ENCODE measurements at places on chromosomes 5 and 9. TPM values are rescaled to one million over a fixed set of nuclear protein-coding genes. Genes with fewer than 3 reads are reported as not detected.

- no peak for DNase-seq
Observed at GRCh38 chr9:88966894-88967676, 24.2 kb upstream of the S1PR3 start.

- no peak for DNase-seq
Observed at GRCh38 chr5:25763781-25764180, 1119.0 kb upstream of the CDH10 start.

DNA sequence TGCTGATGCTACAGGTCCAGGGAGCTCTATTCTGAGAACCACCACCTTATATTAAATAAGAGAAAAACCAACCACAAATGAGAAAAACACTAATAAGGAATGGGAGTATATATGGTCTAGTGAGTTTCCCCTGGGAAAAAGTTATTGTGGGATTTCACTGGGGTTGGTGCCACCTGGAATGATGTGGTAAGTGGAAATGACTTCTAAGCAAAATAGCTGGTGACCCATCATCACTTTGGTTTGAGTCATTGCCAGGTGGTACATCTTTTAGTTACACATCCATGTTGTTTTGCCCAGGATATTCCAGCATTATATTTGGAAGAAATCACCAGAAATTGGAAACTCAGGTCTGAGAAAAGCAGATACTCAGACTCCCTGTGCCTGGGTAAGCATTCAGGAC, 437.3 kb downstream of the DTWD2 start:
- DNase-seq: no peak

GRCh38 chr5:43555895-43556606, 826 bp downstream of the PAIP1 start:
- DNase-seq: peak; percentile 37

GRCh38 chr9:652914-653313, 188.6 kb upstream of the DMRT1 start:
- DNase-seq: peak; percentile 25

DNA sequence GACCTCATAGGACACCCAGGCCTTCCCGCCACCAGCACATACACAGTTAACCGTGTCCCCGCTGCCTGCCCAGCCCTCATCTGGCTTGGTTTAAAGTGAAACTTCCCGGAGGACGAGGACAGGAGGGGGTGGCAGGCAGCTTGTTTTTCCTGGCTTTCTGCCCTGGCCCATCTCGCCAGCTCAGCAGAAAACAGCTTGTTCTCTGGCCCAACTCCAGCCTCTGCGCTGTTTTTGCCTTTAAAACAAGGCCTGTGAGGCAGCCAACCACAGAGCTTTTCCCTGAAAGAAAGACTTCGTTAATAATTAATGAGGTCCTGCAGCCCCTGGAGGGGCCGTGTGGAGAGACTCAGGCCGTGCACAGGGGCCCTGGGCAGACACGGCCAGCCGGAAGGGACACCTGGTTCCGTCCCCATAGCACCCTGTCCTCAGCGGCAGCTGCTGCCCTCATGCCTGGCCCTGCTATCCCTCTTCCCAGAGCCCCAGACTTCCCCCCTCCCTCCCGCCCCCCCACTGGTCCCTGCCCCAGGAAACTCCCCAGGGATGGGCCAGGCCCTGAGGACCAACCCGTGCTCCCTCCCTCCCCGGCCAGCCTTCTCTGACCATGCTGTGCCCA, 108.7 kb downstream of the RXRA start:
- peak; percentile 99 for DNase-seq

DNA sequence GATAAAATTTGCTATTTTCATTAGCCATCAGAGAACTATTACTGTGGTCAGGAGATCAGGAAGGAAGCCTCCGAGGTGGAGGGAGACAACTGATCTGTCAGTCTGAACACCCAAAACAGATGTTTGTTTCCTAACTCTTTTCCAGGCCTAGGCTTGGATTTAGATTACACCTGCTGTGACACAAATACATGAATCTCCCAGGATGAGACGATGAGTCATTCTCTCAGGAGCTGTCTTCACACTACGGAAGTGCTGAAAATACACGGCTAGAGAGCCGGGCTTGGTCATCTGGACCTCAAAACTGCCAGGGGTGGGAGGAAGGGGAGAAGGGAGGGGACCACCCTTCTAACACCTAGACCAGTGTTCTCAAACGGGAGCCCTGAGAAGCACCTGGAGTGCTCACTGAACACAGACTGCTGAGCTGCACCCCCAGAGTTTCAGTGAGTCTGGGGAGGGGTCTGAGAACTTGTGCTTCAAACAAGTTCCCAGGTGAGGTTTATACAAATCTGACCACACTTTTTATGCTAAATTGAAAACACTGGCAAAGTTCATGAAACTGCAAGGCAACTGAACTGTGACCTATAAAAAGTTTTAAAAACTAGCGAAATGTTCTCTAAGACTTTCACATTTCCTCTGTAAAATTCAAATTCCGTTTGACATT, 80.3 kb upstream of the EQTN start:
- no peak for DNase-seq

DNA sequence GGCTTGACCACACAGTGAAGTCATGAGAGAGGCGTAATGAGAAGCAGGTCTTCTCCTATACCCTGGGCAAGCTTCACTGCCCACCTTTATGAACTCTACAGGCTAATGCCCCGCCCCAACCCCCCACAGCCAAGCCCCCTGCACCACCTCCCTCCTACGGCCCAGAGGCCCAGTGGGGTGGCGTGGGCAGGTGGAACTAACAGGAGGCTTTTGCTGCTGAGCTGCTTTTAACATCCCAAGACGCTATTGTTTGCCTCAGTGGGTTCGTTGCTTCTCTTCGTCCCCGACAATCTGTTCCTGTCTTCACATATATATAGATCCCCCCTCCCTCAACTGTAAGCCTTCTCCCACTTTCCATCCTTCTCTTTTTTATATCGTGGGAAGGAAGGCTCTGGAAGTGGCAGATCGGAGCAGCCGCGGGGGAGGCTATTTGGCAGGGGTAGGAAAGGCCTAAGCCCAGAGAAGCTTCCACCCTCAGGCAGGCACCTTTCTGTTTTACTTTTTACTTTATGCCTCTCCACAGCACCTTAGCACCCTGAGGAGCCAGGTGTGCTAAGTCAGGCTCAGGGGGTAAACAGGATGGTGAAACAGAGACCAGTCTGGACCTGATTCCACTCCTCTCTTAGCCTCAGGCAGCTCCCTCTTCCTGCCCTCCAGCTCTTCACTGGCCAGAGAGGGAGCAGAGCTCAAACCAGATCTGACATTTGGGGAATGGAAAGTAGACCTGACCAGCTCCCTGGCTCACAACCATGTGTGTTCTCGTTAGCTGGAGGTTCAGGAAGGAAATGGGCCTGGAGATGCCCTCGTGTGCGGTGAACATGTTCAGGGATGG, 26.5 kb downstream of the CD74 start:
- DNase-seq: no peak

DNA sequence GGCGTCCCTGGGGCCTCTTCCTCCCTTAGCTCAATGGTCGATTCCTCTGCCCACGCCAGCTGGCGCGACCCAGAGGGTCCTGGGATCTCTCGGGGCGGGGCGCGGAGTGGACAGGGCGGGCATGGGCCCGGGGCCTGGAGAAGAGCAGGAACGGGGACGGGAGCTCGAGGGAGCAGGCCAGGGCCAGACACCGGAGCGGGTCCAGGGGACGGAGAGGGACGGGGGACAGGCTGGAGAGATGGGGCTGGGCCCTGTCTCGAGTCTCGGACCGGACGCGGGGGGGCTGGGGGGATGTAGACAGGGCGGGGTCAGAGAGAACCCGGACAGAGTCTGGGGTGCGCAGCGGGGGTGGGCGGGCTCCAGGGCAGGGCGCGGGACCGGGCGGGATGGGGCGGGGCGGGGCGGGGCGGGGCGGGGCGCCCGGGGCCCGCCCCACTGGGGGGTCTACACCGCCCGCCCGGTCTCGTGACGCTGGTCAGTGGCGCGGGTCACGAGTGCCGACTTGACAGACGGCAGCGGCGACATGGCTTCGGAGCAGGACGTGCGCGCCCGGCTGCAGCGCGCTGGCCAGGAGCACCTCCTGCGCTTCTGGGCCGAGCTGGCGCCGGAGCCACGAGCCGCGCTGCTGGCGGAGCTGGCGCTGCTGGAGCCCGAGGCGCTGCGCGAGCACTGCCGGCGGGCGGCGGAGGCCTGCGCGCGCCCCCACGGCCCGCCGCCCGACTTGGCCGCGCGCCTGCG, at the start of gene UAP1L1:
TSS of gene UAP1L1 (plus strand) at position 508 of the 738 bp plus-strand sequence. CDS start at position 524, 16 bp downstream.
- peak; percentile 49 for DNase-seq

- DNase-seq: no peak
Observed at GRCh38 chr5:17042041-17042440, 106.0 kb upstream of the MYO10 start.

GRCh38 chr9:73981405-73981804, 515.7 kb upstream of the RORB start:
- DNase-seq: no peak

- DNase-seq: peak; percentile 94
Observed at GRCh38 chr5:43389679-43390329, 22.4 kb downstream of the CCL28 start.

DNA sequence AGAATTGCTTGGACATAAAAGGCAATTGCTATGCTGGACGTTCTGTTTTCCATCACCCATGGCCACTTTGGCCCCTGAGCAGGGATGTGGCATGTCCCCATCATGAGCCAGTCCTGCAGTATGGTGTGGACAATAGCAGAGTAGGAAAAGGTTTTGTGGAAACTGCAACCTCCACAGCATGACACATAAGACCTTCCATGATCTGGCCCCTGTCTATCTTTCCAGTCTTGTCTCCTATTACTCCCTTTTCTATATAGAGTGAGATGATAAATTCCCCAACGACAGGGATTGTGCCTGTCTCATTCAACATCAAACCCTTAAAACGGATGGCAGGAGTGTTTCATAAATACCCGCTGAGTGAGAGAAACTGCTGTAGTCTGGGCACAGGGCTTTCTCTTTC, 174.7 kb upstream of the PTCH1 start:
- DNase-seq: no peak

DNA sequence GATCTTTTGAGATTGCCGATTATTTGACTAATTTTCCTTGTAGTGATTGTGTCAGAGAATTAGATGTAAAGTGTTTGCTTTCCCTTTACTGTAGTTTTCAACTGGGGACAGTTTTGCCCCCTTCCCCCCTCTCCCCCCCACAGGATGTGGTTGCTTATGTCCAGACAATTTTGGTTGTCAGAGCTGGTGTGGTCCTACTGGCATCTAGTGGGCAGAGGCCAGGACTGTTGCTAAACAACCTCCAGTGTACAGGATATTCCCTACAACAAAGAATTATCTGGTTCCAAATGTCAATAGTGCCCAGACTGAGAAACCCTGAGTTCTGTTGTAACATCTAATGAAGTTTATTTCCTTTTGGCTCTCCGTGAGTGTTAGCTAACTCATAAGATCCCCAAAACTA, 20.0 kb downstream of the TMEFF1 start:
- DNase-seq: peak; percentile 55

DNA sequence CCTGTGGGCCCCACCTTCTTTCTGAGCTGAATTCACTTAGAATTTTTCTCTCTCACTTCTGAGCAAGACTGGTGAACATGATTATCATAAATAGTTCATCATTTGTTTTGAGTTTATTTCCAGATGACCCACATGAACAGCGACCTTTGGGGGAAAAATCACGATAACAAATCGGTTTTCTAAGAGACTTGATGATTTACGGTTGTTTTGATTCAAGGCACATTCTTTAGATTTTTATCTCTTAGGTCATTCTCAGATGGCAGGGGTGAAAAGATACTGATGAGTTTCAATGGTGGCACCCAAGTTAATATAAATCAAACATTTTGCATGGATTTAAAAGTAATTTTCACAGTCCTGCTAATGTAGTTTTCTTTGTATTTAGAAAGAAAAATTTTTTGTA, 95.1 kb downstream of the DMXL1 start:
- DNase-seq: no peak

- DNase-seq: peak; percentile 58
Observed at GRCh38 chr5:74762599-74762998, 4.3 kb downstream of the GFM2 start.

GRCh38 chr9:19927560-19927959, 138.7 kb upstream of the SLC24A2 start:
- DNase-seq: no peak

GRCh38 chr5:103119765-103120606, at the start of the genes GIN1 and PPIP5K2:
TSS of gene GIN1 (minus strand) at chr5:103120138. CDS start at chr5:103108707, 11,431 bp downstream.
TSS of gene PPIP5K2 (plus strand) at chr5:103120301. CDS start at chr5:103129590, 9,289 bp downstream.
- DNase-seq: peak; percentile 99

- no peak for DNase-seq
Observed at GRCh38 chr9:134571326-134571931, 70.2 kb upstream of the COL5A1 start.

- no peak for DNase-seq
Observed at GRCh38 chr5:177432839-177433657, 6.6 kb downstream of the GRK6 start.

DNA sequence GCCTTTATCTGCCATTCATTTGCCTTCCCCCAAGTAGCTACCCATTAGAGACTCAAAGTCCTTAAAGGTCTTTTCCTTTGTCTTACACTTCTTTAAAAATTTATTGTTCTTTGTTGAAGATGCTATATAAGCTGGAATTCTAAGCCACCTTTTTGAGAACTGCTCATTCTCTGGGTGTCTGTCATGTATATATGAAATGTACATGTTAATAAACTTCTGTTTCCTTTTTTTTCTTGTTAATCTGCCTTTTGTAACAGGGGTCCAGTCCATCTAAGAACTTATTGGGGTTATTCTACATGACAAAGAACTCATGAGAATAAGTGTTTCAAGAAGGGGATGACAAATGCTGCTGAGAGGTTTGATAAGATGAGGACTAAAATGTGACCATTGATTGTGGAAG, 41.5 kb downstream of the PCDHAC2 start:
- DNase-seq: no peak

DNA sequence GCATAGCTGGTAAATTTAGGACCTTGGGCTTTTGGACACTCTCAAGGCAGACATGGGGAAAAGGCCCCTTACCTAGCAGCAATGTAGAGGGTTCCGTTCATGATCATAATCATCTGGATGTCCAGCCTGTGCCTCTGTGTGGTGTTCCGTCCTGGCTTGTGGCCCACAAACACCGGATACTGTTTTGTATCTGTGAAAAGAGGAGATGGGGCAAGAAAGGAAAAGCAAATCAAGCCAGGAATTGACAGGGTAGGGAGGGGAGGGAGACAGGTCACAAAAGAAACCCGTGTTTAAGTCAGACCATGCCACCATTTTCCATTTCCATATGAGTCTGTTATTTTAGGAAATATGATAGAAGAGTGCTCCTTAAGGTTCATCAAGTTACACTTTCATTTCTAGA, 72.5 kb downstream of the SEMA6A start:
- DNase-seq: no peak

LMX1B gene
- not detected for total RNA-seq

PCDHGA7 gene
- 8.4 TPM for total RNA-seq

OR1L6 gene
- total RNA-seq: not detected

PCDHGA8 gene
- 2.5 TPM for total RNA-seq

SPINK13 gene
- not detected for total RNA-seq

NSD1 gene
- 136 TPM for total RNA-seq

HMCN2 gene
- not detected for total RNA-seq

ANKDD1B gene
- total RNA-seq: 3.8 TPM

CCL21 gene
- total RNA-seq: not detected
